T-helper 17 cell (primary cell): ENCODE measurements at places on chromosomes 11 and 22.

DNA sequence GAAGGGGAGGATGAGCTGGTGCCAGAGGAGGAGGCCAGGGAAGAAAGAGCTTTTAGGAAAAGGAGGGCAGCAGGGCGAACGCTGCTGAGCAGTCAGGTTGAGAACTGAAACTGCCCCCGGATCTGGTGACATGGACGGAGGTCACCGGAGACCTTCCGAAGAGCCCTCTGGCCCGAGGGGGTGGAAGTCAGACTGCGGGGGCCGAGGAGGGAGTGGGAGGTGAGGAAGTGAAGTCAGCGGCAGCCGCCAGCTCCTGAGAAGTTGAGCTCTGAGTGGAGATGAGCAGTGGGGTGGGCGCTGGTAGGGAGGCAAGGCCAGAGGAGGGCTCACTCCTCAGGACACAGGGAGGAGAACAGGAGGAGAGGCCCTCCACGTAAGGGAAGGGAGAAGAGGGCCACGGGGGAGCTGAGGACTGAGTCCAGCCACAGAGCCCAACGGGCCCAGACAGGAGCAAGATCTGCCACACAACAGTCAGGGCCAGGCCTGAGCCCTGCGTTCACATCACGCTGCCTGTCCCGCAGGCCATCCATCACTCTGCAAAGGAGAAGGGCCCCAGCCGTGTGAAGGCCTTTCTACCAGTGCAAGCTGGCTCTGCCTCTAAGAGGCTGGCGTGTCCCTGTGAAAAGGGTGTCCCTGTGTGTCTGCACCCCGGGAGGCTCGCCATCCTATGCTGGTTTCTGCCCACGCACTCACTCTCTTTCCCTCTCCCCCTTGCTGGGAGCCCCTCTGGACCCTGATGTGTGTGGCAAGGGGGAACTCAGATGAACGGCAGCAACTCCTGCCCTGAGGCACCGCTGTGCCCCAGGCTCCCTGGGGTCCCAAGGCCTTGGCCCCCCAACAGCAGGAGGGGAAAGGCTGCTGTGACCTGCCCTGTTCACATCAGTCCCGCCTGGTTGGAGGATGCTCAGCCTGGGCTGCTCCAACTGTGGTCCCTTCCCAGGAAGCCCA, 19.0 kb upstream of the LRRC32 start:
- DNase-seq = no peak

DNA sequence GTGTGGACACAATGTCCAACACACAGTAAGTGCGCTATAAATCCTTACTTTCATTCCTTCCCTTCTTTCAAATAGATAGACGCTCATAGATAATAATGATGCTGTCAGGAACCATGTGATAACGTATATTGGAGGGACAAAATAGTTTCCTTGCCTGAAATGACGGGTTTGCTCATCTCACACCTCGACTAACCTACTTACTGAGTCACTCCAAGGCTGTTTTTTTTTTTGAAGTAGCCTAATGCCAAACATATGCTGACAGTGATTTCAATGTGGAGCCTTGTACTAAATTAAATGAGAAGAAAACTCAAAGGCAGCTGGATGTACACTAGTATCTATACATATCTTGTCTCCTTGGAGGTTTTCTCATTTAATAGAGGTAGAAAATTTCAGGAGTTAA, 400.5 kb downstream of the NELL1 start:
- DNase-seq = no peak

DNA sequence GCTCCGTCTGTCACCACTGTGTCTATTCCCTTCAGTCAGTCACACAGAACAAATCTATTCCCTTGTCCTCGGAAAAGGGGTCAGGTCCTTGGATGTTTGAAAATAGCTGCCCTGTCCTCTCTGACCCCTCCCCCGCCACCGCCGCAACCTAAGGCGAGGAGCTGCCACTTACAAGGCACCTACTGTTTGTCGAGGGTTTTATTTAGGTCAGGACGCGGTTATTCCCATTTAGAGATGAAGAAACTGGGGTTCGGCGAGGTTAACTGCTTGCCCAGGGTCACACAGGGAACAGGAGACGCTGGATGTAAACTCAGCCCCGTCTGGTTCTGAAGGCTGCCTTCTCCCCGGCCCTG, 1468.1 kb downstream of the BRD1 start:
- no peak for DNase-seq

- DNase-seq = no peak
Measured at GRCh38 chr11:8749202-8749601, 66.6 kb downstream of the RPL27A start.

- DNase-seq = no peak
Measured at GRCh38 chr11:48538991-48539390, 50.4 kb downstream of the OR4A47 start.

DNA sequence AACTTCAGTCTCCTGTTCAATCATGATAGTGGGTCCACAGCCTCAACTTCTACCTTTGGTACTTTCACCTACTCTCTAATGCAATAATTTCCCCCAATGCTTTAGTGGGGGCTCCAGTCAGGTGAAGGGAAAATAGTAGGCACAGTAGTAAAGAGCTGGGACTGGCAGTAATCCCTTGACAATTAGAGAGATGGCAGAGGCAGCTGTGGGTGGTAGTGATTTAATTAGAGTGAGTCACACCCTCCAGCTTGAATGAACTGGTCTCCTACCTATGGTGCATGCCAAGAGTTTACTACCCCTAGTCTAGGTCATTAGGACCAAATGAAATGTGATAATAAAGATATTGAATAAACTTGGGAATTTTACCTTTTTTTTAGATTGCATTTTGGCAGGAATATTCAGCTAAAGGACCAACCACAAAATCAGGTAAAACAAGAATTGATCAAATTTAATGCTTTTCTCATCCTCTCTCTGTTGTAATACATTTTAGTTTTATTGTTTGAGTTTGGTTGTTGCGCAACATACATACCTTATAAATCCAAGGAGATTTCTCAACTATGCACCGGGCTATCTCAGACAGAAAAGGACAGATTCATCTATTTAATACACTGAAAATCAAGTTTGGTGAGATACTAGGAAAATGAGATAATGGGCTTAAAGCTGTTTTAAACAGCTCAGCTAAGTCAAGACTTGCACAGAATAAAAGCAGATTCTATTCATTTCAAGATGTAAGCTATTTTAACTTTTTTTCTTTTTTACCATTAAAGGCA, 9.0 kb downstream of the PRRG4 start:
- DNase-seq = no peak

- DNase-seq = no peak
Measured at GRCh38 chr11:103940551-103940950, 95.9 kb upstream of the DDI1 start.

DNA sequence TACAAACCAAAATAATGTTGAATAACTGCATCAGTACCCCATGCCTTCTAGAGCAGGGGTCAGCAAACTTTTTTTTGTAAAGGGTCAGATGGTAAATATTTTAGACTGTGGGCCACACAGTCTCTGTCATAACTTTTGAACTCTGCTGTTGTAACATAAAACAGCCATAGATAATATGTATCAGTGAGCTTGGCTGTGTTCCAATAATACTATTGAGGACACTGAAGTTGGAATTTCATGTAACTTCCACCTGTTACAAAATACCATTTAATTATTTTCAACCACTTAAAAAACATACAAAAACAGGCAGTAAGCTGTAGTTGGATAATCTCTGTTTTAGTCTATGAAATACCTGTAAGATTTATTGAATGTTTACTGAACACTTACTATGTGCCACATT, 55.2 kb downstream of the PICALM start:
- DNase-seq = no peak

DNA sequence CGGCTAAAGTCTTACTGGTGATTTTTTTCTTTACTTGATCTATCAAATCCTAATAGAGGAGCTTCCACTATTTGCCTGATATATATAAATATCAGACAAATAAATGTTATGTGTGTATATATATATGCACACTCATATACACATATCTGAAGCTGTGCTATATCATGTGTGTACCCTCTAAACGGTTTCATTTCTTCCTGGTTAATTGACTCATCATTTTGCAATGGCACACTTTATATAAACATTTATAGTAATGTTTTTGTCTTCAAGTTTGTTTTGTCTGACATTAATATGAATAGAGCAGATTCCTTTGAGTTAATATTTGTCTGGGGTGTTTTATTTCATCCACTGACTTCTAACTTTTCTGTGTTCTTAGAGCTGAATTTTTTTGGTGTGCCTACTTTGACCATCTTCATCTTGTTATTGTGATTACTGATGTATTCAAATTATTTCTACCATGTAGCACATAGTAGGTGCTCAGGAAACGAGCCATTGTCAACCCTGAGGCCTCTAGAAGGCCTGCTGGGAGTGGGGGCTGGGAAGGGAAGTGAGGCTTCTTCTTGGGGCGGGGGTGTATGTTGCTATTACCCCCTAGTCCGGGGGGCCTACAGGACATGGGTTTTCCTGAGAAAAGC, 82.6 kb downstream of the LRRC32 start:
- no peak for DNase-seq

- no peak for DNase-seq
Measured at GRCh38 chr11:119651802-119652584, 77.0 kb downstream of the NECTIN1 start.
